ENCODE measurements at places on chromosomes 16 and 17.

GRCh38 chr16:13148836-13149235, 247.4 kb downstream of the SHISA9 start:
- no peak for DNase-seq

DNA sequence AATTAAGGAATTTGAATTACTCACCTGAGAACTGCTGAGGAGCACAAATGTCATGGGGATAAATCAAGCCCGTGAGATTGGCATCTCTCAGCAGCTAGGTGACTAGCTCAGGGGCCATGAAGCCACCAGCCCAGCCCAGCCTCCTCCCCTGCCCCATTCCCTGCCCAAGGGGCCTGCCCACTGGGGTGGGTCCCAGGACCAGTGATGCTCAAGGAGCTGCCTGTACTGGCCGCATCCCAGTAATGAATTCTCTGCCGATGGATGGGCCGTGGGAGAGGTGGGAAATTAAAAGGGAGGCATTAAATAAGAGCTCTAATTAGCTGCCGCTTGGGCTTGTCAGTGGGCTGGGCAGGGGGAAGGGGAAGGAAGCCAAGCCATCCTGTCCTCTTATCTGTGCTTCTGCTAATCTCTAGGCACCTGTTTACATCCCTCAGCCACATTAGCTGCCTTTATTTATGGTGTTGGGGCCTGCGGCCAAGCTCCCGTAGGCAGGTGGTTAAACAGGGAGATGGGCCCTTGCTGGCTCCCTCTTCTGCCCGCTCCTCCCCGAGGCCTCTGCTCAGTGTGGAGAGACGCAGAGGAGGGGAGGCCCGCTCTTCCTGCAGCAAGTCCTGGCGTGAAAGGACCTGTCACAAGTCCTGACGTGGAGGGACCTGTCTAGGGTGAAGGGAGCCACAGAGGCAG, 48.8 kb downstream of the PIPOX start:
- no peak for DNase-seq

DNA sequence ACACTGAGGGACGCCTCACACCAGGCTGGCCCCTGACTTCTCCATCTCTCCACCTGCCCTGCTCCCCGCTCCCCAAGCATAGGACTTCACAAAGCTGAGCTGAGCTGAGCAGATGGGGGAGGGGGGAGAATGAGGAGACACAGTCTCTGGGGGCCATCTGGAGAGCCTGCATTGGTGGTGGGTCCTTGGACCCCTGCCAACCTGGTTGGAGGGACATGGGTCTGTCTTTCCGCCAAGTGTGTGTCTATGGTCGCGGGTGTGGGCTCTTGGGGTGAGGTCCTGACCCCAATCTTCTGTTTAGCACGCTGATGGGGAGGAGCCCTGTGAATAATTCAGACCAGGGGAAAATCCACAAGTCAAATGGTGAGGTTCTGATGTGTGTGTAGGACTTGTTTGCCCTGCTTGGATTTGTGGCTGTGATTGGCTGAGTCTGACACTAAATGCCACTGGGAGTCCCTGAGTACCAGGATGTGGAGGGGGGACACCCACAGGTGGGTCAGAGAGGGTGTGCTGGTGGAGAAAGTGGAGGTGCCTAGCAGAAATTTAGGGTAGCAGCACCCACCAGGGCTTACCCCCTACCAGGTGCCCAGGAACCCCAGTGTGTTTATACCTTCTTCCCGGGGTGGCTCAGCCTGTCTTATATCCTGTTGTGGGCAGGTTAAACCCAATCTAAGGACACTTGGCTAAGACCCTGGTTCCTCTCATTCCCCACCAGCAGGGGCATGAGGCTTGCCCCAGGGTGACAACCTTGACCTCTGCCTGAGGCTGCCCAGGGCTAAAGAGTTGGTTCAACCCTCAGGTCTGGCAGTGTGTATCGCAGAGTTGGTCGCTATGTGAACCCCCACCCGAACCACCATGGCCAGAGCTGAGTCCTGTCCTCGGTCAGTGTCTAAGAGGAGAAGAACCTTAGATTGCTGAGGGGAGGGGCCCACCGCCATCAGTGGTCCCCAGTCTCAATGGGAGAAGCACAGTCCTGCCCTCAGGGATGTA, 2.1 kb downstream of the FMNL1 start:
- DNase-seq: no peak

- DNase-seq: no peak
These were observed 154.2 kb downstream of the MYO1D start for GRCh38 chr17:32722733-32723132.

DNA sequence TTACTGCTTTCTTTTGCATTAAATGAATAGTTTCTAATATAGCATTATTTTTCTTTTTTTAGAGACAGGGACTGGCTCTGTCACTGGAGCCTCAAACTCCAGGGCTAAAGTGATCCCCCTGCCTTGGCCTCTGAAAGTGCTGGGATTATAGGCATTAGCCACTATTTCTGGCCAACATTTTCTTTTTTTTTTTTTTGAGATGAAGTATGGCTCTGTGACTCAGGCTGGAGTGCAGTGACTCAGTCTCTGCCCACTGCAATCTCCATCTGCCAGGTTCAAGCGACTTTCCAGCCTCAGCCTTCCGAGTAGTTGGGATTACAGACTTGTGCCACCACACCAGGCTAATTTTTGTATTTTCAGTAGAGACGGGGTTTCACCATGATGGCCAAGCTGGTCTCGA, 2.0 kb upstream of the DUXB start:
- no peak for DNase-seq

DNA sequence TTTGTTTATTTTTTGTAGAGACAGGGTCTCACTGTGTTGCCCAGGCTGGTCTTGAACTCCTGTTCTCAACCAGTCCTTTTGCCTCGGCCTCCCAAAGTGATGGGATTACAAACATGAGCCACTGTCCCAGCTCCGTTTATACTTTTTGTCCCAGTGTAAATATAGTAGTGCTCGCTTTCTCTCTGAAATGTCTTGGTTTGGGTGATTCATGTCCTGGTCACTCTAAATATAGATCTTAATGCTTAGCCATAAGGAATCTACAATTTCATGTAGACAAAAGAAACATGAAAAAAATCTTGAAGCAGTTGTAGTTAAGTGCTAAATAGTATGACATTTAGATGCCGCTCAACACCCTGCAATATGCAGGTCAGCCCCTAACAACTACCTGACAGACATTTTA, 126.9 kb downstream of the KATNIP start:
- DNase-seq: peak; percentile 20

- no peak for DNase-seq
These were observed 4.0 kb upstream of the IL17C start for GRCh38 chr16:88634141-88634993.

DNA sequence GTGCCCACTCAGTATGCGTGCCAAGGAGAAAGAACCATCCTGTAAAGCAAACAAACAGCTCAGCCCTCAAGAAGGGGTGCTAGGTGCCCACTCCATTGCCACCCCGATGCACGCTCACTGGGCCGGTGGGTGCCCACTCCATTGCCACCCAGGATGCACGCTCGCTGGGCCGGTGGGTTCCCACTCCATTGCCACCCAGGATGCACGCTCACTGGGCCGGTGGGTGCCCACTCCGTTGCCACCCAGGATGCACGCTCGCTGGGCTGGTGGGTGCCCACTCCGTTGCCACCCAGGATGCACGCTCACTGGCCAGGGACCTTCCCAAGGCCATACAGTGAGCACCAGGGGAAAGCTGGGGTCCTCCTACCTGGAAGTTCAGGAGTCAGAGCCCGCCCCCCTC, 28.1 kb downstream of the HASPIN start:
- DNase-seq: no peak

- peak; percentile 89 for DNase-seq
These were observed 12.2 kb upstream of the MMD start for GRCh38 chr17:55433629-55434422.

- DNase-seq: no peak
These were observed 713.2 kb downstream of the KCNJ2 start for GRCh38 chr17:70882504-70882903.

DNA sequence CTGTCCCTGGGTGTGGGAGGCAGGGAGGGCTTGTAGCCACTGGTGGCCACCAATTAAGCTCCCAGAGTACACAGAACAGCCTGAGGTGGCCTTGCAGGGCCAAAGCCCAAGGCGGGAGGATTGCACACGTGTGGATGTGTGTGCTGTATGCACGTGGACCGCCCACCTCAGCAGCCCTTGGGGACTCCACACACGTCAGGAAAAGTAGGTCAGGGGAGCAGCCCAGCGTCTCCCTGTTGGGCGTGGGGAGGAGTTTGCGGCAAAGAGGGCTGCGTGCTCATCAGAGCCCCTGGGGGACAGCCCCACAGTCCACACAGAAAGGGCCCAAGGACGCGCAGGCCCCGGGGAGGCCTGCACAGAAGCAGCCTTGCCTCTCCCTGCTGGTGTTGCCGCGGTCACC, 19.6 kb downstream of the SBK1 start:
- DNase-seq: no peak

DNA sequence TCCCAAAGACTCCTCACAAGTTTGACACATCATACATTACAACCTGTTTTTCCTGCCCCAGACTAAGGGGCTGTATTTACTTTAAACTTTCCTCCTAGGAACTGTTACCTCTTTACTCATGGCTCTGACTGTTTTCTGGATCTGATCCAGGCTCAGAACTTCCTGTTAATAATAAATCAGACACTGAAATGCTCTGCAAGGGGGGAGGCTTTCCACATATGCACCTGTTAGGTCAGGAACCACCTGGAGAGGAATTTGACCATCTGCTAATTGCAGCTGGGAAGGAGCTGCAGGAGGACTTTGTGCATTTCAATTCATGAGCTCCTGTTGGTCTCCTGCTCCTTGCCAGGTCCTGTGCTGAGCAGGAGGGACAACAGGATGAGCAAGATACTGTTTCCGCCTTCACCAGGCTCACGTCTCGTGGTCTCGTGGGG, 476.9 kb upstream of the CDH5 start:
- DNase-seq: no peak

- DNase-seq: no peak
These were observed 16.3 kb downstream of the SCPEP1 start for GRCh38 chr17:56994009-56994792.

GRCh38 chr16:17130733-17131132, 340.0 kb downstream of the XYLT1 start:
- no peak for DNase-seq

DNA sequence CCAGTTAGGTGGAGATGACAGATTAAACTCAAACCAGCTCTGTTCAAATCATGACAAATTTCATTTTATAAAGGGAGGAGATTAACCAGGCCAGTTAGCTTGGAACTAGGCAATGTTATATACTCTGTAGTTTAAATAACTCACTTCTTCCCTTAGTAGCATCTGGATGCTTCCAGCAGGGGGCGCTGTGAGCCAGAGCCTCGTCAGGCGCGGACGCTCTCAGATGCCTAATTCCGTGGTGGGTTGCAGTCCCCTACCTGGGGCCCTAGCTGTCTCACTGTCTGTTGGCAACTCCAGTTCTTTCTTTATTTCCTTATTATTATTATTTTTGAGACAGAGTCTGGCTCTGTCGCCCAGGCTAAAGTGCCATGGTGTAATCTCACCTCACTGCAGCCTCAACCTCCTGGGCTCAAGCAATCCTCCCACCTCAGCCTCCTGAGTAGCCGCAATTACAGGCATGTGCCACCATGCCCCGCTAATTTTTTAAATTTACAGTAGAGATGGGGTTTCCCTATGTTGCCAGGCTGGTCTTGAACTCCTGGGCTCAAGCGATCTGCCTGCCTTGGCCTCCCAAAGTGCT, 17.3 kb upstream of the WFDC1 start:
- no peak for DNase-seq

- DNase-seq: no peak
These were observed 15.2 kb downstream of the PHLPP2 start for GRCh38 chr16:71709229-71709781.

- peak; percentile 73 for DNase-seq
These were observed 4.2 kb upstream of the MAP3K14 start for GRCh38 chr17:45320931-45321461.

DNA sequence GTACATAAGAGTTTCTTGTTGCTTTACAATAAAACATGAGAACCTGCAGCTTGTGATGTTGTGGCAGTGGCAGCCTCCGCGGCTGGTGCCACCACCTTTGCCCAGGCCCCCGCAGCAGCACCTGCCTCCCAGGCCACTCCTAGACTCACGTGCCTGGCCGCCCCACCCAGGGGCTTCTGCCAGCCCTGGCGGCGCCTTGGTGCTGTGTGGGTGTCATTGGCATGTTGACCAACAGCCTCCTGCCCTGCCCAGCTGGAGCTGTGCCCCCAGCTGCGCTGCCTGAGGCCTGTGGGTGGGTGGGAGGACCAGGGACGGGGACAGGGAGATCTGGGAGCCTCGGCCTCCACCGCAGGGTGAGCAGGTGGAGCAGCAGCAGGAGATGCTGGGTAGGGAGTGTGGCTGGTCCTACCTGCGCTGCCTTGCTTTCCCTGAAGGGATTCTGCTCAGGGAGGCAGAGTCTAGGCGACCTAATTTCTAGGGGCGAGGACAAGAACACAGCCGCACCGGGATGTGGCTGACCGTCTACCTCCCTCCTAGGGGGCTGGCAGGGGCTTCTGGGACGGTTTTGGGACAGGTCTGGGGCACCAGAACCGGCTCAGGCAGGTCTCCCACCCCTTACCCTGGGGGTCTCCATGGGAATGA, 428 bp upstream of the DNASE1L2 start:
- no peak for DNase-seq

- no peak for DNase-seq
These were observed 288.5 kb downstream of the C16orf95 start for GRCh38 chr16:87028481-87029320.

DNA sequence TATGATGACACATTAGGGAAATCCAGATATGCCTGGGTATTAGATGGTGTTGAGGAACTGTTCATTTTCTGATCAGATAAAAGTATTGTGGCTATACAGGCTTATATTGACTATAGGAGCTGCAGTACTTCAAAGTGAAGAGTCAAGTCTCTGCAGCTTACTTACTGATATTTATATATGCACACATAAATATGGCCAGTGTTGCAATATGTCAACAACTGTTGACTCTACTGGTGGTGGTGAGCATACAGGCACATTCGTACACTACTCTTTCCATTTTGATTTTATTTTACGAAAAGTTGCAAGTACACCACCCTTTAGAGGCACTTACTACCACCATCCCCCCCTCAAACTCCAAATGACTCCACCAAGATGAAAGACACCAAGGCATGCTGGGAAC, 2.5 kb downstream of the CIAO2B start:
- no peak for DNase-seq

GRCh38 chr17:78707016-78707415, 75.1 kb downstream of the CYTH1 start:
- no peak for DNase-seq

All from AG04450 (cell line).